Nephron progenitor cell (in vitro differentiated cells): ENCODE measurements at places on chromosomes 16 and 17.

DNA sequence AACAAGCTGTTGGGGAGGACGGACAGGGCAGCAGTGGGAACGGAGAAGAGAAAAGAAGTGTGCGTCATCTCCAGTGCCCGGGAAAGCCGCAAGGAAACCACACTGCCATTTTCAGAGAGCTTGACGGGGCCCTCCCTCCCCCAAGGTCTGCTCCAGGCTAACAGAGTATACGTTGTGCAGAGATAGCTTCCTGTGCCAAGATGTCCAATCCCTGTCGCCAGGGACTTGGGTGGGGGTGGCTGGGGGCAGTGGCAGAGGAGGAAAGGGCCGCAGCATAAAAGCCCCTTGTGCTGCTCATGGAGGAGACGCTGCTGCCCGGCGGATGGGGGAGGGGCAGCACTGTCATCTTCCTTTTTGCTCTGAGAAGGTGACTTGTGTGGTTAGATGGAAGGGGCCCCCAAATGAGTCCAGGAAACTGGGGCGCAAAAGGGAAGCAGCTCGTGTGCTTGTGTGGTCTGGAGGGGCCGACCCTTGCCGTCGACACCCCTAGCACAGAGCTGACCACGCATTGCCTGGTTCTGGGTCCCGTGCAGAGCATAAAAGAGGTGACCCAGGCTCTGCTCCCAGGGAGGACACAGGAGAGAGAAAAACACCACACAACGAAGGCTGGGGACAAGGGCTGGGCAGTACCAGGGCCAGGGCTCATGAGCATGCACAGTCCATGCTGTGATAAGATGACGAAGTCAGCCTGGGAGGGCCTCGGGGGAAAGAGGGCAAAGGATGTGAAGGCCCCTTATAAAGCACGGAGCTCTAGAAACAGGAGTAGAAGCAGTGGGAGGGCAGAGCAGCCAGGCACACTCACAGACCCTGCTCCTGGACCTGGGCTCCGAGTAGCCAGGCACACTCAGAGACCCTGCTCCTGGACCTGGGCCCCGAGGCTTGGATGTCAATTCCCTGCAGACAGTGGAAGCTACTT is 372.7 kb downstream of the SLC39A11 start:
- DNase-seq: no peak

DNA sequence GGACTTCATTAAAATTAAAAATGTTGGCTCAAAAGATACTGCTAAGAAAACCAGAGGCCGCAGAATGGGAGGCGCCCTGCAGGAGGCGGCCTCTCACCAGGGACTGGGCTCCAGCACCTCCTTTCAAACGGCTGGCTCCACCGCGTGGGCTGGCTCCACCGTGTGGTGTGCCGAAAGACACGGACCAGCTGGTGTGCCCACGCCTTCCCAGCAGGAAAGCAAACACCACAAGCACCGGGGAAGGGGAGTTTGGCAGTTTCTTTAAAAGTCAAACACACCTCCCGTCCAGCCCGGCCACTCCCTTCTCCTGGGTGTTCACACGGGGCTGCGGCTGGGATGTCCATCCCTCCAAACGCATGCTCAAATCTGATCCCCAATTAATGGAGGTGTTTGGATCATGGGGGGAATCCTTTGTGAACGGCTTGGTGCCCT is 13.9 kb downstream of the HAGH start:
- DNase-seq: peak; percentile 57

DNA sequence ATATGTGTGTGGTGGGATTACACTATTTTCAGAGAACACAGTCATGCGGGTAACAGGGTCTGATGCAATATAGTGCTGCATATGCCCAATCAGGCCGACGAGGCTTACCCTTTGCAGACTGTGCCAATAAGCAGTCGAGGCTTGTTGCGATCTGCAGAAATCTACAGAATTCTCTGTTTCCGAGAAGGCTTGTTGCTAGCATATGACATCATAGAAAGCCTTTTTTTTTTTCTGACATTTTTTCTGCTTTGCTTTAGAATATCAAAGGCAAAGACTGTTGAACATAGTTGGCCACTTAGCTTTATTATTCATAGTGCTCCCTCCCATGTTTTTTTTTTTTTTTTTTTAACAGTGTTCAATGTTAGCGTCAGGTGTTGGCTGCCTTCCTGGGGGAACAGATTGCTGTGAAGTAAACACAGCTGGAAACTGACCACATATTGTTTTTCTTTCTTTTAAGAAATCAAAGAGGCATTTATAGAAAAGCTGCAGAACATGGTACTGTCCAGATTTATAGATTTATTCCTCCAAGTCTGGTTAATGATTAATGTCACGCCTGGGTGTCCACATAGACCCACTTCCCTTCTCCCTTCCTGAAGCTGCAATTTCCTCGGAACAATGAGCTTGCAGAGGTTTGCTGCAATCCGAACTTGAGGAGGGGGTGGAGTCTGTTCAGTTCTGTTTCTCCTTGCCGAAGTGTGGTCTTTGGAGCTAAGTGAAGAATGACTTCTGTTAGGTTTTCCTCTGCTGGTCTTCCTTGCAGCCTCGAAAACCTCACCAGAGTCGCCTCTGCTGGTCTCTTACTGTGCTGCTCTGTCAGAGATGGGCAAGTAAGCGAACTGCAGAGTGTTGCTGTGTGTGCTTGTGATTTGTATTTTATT is 87.3 kb downstream of the MAP2K6 start:
- DNase-seq: peak; percentile 37

DNA sequence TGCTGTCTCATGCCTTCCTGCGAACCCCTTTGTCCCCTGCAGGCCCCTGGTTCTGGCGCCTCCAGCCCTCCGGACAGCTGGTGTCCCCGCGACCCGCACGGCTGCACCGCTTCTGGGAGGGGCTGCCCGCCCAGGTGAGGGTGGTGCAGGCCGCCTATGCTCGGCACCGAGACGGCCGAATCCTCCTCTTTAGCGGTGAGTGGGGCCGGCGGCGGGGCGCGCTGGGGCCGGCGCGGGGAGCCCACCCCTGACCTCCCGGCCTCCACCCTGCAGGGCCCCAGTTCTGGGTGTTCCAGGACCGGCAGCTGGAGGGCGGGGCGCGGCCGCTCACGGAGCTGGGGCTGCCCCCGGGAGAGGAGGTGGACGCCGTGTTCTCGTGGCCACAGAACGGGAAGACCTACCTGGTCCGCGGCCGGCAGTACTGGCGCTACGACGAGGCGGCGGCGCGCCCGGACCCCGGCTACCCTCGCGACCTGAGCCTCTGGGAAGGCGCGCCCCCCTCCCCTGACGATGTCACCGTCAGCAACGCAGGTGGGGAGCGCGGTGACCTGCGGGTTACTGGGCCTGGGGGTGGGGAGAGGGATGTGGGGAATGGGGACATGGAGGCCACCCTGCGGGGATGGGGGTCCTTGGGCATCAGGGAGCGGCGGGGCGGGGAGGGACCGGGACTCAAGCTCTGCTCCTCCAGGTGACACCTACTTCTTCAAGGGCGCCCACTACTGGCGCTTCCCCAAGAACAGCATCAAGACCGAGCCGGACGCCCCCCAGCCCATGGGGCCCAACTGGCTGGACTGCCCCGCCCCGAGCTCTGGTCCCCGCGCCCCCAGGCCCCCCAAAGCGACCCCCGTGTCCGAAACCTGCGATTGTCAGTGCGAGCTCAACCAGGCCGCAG is 7.1 kb upstream of the IL32 start:
- DNase-seq: peak; percentile 58

DNA sequence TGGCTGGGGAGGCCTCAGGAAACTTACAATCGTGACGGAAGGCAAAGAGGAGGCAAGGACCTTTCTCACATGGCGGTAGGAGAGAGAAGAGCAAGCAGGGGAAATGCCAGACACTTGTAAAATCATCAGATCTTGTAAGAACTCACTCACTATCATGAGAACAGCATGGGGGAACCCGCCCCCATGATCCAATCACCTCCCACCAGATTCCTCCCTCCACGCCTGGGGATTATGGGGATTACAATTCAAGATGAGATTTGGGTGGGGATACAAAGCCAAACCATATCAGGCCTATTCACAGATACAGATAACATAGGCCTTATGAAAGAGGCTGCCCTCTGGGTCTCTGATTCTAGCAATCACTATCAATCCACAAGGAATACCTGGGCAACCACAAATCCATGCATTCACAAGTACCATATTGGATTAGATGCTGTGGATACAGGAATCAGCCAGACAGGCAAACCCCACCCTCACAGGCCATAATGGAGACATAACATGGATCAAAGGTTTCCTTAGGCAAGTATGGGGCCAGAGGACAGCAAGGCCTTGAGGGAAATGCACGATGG is 284.9 kb downstream of the SOX9 start:
- no peak for DNase-seq

- DNase-seq: peak; percentile 80
Observed at GRCh38 chr16:66342294-66342900, 24.1 kb upstream of the CDH5 start.

- DNase-seq: no peak
Observed at GRCh38 chr16:89275837-89276720, 58.6 kb downstream of the ZNF778 start.
